Suppressor macrophage (primary cell): ENCODE measurements at places on chromosomes 2 and 18.

DNA sequence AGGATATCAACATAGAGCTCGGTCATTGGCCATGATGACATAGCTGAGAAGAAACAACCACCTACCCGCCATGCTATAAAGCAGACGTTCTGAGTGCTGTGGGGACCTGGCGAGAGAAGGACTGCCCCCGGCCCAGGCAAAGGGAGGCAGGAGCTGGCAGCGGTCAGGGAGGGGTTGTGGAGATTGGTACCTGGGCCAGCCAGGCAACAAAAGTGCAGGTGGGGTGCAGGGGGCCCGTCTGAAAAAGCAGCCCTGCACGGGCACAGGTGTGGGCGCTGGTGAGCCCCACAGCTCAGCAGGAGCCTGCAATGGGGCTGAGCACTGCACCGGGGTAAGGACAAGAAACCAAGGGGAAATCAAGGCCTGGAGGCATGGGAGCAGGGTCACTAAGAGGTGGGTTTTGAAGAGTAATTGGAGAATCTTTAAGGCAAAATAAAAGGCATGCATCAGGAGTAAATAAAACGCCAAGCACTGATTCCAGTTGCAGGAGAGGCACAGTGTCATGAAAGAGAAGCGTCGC, 464.0 kb downstream of the EIPR1 start:
- DNase-seq, result no peak

DNA sequence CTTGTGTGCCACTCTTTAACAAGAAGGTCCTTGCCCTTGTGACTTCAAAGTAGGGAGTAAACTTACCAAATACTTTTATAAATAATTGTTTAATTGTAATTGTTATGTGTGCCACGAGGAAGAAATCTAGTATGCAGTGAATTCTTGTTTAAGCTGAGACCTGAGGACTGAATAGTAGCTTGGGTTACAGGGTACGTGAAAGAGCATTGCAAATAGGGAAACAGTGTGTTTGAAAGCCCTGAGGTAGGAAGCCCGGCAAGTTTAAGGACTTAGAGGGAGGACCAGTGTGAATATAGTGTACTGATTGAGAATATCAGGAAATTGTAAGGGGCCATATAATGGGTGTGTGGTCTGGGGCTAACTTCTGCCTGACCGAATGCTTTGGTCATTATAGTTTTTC, 26.2 kb downstream of the PHLPP1 start:
- DNase-seq, result no peak

- no peak for DNase-seq
These were observed 1206.8 kb upstream of the NRXN1 start for GRCh38 chr2:52238782-52239181.

DNA sequence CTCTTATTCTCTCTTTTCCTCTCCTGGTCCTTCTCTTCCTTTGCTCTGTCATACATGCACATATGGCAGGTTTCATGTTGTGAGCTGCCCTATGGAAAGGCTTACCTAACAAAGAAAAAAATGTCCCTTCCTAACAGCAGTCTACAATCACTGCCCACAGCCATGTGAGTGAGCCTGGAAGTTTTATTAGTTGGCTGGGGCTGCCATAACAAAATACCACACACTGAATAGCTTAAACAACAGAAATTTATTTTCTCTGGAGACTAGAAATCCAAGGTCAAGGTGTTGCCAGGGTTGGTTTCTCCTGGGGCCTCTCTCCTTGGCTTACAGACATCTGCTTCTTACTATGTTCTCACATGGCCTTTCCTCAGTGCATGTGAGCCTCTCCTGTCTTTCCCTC, 142.1 kb downstream of the TRIB2 start:
- DNase-seq, result no peak

DNA sequence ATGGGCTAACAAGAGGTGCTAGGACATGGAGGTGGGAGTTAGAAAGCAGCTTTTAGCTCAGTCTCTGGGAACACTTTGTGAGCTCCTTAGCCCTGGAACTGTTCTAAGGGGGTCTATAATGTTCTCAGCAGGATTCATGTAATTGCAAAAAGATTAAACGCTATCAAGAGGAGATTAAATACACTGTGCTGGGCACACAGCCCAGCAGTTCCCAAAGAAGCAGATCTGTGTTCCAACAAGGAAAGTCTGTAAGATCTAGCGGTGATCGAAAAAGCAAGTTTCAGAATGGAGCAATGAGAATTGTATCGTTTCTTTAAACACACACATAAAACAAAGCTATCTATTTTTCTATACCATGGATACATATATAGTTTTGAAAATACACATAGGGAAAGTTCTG, 2.4 kb upstream of the ARID5A start:
- no peak for DNase-seq

DNA sequence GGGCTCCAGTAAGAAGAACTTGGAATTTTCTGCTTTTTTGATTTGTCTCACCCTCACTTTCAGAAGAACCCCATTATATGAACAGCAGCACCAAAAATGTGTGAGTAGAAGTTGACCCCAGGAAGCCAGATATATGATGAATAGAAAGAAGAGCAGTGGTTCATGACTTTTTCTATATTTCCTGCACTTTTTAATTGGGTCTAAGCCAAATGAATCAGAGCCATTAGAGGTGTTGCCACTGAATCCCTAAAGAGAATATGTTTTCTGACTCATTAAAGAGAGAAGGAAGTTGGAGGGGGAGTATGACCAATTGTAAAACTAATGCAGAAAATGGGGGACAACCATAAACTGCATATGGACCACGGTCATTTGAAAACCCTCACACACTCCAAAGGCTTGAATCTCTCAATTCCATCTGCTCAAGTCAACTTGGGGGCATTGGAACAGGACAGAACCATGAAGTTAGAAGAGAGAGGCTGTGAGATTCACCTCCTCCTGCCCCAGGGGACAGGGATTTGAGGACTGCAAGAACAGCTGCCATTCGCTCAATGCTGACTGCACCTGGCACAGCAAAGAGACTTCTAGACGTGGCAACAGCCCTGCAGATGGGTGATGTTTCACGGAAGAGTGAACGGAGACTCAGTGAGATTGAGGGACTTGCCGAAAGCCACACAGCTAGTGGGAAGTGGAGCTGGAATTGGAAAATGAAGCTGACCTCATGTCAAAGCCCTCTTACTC, 3.0 kb downstream of the DAPL1 start:
- DNase-seq, result no peak

- DNase-seq, result no peak
These were observed 56.2 kb upstream of the TMEFF2 start for GRCh38 chr2:192250961-192251360.

- DNase-seq, result no peak
These were observed 102.2 kb upstream of the TTC39C start for GRCh38 chr18:23912356-23912755.

DNA sequence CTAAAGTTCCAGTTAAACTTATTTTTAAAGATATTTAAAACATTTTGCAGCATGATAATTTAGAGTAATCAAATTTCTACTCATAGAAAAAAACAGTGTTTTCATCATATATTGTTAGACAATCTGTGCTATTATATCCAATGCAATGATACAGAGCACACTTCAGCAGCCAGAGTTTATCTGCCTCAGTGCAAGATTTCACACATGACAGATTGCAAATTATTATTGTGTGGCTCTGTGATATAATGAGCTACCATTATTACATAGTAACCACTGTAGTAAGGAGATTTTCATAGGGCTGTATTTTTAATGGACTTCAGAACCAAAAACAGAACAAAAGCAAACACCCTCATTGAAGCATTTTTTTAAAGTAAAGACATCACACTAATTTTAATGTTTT, 762.4 kb downstream of the DSC3 start:
- DNase-seq, result no peak

GRCh38 chr2:203453858-203454451, 81.1 kb downstream of the RAPH1 start:
- DNase-seq, result peak; percentile 62

DNA sequence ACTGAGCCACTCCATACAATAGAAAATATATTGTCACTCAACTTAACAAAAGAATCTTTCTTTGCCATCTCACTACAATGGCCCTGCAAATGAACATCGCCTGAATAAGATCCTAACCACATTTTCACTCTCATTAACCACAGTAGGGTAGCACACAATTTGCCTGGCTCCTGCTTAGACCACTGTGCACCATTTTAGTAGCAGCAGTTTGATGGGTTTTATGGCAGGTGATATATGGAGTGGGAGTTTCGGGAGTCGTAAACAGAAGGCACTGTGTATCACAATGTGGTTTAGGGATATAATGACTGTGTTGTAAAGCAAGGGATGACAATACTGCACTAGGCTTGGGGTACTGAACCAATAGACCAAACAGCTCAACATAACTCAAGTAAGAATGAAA, 617.4 kb downstream of the BCL11A start:
- DNase-seq, result no peak

GRCh38 chr2:112150851-112151250, 12.7 kb downstream of the FBLN7 start:
- no peak for DNase-seq

- no peak for DNase-seq
These were observed 15.2 kb downstream of the KCNK3 start for GRCh38 chr2:26707747-26708146.

- DNase-seq, result no peak
These were observed 36.8 kb upstream of the C2orf74 start for GRCh38 chr2:61125123-61125710.

GRCh38 chr2:200509235-200509611, 645 bp downstream of the KCTD18 start:
- DNase-seq, result peak; percentile 5

- no peak for DNase-seq
These were observed 26.5 kb upstream of the HNMT start for GRCh38 chr2:137937778-137938177.

GRCh38 chr2:219398721-219399363, 11.1 kb upstream of the DNPEP start:
- DNase-seq, result no peak

GRCh38 chr2:98894331-98895000, 41.6 kb downstream of the CRACDL start:
- DNase-seq, result no peak

DNA sequence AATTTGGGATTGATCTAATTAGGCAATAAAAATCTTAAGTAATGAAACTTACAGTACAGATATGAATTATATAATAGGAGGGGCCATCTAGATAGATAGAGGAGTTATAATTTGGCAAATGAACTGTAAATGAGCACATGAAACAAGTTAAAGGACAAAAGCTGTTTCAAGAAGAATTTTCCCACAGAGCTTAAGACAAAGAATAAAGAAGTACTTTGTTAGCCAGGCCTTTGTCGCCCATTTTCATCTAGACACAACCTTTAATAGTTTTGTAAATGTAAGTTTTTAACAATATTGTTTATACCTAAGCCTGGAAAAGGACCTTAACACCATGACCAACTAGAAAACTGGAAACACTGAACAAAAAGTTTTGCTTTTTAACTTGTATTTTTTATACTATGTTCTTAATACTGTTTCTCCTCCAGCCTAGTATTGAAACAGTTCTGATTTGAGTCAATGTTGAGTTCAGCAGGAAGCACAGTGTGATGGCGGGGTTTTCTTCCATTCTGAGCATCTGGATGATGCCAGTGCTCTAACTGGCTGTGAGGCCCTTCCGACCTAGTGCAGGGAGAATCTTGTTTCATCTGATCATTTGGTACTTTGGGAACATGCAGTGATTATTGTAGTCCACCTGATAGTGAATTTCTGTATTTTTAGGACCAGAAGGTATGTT, 37.6 kb downstream of the FARP2 start:
- no peak for DNase-seq

- peak; percentile 76 for DNase-seq
These were observed 719 bp downstream of the SMAD2 start for GRCh38 chr18:47929681-47930198.

GRCh38 chr2:158633261-158633660, 161.9 kb upstream of the DAPL1 start:
- no peak for DNase-seq

- DNase-seq, result no peak
These were observed 9.7 kb upstream of the DNAJB2 start for GRCh38 chr2:219269362-219270054.

- DNase-seq, result no peak
These were observed 186.8 kb downstream of the RDH14 start for GRCh38 chr2:18373664-18374063.

GRCh38 chr18:61991201-61991600, 98.4 kb upstream of the RNF152 start:
- DNase-seq, result peak; percentile 36

DNA sequence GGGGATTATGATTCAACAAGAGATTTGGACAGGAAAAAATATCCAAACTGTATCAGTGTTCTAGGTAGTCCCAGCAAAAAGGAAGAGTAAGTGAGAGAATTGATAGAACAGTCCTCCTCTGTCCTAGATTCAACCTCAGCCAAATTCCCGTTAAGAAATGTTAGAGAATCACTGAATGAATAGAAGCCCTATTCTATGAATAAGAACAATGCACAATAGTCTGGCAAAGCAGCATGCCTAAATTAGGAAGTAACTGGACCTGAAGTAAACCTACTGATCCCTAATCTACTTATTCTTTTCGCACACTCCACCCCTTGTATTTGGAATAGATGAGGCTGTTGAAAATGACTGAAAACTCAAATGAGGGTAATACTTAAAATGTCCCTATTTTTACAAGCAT, 1665.5 kb downstream of the LRP1B start:
- no peak for DNase-seq

DNA sequence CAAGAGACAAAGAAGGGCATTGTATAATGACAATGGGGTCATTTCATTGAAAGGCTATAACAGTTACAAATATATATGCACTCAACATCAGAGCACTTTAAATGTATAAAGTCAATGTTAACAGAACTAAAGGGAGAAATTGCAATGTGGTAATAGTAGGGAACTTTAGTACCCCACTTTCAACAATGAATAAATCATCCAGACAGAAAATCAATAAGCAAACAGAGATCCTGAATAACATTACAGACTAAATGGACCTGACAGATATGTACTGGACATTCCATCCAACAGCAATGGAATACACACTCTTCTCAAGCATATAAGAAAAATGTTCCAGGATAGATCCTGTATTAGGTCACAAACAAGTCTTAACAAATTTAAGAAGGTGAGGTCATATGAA, 90.5 kb upstream of the ALKAL2 start:
- no peak for DNase-seq

DNA sequence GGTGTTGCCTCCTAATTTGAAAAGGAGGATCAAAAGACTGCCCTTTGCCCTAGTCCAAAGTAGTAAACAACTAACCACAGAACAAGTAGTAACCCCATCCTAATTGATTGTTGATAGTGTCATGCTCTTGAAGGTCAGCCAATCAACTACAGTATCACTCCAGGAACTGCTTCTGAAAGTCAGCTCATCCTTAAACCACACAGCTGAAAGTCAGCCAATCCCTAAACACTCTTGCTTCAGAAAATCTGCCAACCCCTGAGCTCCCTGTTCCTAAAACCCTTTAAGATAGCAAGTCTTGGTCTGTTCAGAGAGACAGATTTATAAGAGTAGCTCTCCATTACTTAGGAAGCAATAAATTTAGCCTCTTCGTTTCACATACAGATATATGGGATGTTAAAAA, 51.6 kb upstream of the CPO start:
- no peak for DNase-seq
